Stimulated activated CD4-positive, alpha-beta T cell treated with anti-CD3 and anti-CD28 coated beads, Interleukin-1b, Interleukin-23, amount 100 ng/mL, for 1 hour (primary cell): ENCODE measurements at places on chromosomes 5 and 9.

DNA sequence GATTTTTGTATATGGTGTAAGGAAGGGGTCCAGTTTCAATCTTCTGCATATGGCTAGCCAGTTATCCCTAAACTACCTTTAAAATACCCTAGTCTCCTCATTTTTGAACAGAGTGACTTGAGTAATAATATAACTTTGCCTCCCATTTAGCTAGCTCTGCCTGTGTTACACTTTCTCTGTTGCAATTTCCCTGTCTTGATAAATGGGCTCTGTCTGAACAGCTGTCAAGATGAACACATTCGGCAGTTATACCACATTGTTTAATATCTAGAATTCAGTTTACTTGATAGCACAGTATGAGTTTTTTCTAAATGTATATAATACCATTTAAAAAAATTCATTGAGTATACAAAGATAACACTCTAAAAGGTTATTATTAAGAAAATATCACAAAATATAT is 562.9 kb upstream of the FTMT start:
- no peak for DNase-seq

GRCh38 chr5:141431286-141431685 is 979 bp downstream of the PCDHGA12 start:
- no peak for DNase-seq

DNA sequence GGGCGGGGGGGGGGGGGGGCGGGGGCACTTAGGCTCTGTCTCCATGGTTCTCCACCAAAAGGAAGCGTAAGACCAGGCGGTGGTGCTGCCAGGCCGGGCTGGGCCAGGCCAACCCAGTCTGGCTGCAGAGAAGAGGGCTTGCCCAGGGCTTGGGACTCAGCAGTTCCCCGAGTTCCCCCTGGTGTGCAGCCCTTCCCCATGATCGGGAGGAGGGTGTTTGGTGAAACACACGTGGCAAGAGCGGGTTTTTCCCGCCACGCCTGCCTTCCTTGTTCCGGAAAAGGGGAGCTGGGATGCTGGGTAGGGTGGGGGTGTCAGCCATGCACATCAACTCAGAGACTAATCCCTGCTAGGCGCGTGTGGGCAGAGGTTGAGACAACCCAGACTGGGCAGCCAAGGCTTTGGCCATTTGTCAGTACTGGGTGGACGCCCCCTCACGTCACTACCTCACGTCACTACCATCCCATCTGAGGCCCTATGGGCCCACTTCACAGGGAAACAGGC is 32.9 kb downstream of the PRRX2 start:
- DNase-seq, result no peak

- DNase-seq, result no peak
Observed at GRCh38 chr9:93244101-93244500, 60.2 kb downstream of the WNK2 start.

DNA sequence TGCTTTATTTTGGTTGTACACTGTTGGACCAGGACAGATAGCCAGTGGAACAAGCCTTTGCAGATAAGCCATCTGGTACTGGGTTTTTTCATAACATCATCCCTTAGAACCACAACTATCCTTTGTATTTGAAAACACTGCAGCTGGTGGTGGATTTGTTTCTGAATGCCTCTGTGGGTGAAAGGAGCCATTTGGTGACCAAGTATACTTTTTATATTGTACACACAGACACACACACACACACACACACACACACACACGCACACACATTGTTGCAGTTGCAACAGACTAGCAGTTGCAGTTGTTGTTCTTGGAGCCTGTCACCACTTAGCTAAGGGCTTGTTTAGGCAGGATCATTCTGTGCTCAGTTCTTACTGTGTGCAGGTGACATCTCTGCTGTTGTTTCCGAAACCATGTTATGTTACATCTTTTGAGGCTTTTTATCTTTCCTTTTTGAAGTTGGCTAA is 22.9 kb upstream of the CAVIN4 start:
- DNase-seq, result no peak

GRCh38 chr9:127129718-127130085 is 7.3 kb upstream of the ANGPTL2 start:
- no peak for DNase-seq

DNA sequence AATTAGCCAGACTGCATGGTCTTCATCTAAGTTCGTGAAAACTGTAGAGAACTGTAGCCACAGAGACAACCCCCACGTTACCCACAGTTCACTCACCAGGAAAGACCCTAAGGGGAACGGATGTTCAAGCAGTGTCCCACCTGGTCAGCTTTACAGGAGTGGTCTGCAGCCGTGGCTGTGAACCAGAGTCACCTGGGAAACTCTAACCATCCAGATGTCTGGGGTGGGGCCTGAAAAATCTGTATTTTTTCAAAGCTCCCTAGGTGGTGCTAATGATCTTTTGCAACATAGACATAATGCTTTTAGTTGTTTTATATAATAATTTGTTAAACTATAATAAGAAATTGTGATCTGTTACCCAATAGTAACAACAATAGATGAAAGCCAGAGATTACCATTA is 47.7 kb upstream of the ANGPTL2 start:
- no peak for DNase-seq

DNA sequence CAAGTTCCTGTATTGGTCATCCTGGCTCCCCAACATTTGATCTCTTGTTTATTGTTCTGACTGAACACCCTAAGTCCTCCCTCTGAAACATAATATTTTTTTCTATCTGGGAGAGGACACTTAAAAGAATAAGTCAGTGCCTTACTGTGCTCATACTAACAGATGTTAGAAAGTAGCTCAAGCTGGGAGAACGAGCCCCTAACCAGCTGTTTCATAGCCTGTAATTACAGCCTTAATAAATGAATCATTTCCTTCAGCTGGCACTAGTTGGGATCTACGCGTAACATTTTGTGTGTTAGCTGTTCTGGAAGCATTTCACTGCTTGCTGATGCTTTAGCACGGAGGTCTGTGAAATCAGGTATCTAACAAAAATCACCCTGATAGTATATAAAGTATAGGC is 345.9 kb upstream of the RIOK2 start:
- DNase-seq, result no peak

DNA sequence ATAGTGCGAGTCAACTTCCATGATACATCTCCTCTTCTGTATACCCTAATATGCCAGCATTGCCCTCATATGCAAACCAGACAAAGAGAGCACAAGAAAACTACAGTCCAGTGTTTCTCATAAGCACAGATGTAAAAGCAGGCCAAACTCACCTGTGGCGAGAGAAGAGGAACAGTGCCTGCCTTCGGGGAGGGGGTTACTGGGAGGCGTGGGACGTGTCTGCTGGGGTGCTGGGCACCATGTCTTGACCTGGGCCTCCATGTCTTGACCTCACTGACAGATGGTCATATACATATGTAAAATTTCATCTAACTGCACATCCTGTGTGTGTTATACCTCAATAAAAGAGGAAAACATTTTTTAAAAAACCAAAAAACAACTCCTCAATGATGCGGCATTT is 159.3 kb upstream of the PPP1R26 start:
- DNase-seq, result no peak

- no peak for DNase-seq
Observed at GRCh38 chr5:151085517-151086041, 4.7 kb upstream of the TNIP1 start.

GRCh38 chr9:135039266-135039870 is 48.1 kb upstream of the OLFM1 start:
- no peak for DNase-seq

- no peak for DNase-seq
Observed at GRCh38 chr5:132688536-132689339, 14.9 kb downstream of the IL4 start.

DNA sequence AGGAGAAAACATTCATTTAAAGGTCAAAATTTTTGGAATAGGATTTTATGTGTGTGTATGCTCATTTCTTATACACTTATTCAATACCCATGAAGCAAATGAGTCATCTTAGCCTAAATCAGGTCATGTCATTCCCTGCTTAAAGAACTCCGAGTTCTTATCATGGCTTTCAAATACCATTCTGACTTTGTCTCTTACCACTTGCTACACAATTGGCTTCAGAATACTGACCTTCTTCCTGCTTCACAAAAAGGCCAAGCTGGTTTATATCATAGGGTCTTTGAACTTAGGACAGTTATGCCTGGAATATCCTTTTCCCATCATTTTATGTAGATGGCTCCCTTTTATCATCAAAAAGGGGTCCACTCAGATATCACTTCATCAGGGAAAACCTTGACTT is 652.2 kb upstream of the WWC1 start:
- DNase-seq, result no peak

GRCh38 chr5:102241809-102242421 is 54.2 kb downstream of the SLCO4C1 start:
- DNase-seq, result no peak

DNA sequence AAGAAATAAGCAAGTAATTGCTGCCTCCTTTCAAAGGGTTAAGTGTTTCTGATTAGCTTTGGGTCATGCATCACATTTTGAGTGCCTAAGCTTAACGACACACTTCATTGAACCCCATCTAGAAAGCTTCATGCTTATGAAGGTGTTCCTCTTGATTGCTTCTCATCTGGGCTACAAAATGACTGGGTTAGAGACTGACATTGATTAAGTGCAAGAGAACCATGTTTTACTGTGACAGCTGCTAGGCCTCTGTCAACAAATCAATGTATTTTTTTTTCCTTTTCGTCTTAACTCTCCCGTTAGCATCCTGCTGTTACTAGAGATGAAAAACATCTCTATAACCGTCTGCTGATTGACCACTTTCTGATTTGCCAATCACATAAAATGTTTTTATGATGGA is 725.0 kb downstream of the TLE1 start:
- DNase-seq, result no peak

- no peak for DNase-seq
Observed at GRCh38 chr9:109317311-109317978, 3.4 kb downstream of the EPB41L4B start.

- no peak for DNase-seq
Observed at GRCh38 chr5:117302949-117303348, 728.3 kb upstream of the SEMA6A start.

DNA sequence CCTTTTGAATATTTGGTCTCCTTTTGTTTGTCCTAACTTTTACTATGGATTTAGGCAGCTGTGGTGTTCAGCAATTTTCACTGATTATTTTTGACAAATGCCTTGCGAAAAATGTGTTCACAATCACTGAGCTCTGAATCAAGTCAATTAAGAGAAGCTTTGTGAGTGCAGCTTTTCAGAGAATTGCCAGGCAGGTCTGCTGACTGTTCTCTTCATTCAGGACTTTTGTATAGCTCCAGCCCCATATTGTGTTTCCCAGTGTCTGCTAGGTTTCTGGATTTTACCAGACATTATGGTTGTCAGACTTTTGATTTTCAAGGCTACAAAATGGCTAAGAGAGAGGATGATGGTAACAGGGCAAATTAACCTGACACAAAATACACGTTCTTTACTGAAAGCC is 1055.9 kb downstream of the CDH18 start:
- DNase-seq, result no peak
